ENCODE measurements at places on chromosomes 13 and 19.

DNA sequence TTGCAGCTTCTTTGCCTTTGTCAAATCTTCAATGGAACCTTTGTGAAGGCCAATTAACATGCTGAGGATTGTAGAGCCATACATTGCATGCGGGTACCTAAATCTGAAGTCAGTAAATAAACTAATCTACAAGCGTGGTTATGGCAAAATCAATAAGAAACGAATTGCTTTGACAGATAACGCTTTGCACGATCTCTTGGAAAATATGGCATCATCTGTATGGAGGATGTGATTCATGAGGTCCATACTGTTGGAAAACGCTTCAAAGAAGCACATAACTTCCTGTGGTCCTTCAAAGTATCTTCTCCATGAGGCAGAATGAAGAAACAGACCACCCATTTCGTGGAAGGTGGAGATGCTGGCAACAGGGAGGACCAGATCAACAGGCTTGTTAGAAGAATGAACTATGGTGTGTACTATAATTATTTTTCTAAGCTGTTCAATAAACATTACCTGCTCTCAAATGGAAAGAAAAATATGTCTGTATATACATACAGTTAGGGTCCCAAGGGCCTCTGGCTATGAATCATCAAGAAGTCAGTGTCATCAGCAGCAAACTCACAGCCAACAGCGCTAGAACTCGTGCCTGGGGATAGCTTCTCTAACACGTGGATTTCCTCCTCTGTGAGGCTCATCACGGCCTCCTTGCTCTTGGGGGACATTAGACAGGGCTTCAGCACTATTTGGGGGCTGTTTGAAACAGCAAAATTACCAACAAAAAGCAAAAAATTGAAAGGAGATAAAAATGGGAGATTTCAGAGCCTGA lies 2.9 kb upstream of the CD70 start:
- no peak for DNase-seq

- DNase-seq = no peak
Measured at GRCh38 chr13:75480671-75481175, 1.2 kb downstream of the TBC1D4 start.

DNA sequence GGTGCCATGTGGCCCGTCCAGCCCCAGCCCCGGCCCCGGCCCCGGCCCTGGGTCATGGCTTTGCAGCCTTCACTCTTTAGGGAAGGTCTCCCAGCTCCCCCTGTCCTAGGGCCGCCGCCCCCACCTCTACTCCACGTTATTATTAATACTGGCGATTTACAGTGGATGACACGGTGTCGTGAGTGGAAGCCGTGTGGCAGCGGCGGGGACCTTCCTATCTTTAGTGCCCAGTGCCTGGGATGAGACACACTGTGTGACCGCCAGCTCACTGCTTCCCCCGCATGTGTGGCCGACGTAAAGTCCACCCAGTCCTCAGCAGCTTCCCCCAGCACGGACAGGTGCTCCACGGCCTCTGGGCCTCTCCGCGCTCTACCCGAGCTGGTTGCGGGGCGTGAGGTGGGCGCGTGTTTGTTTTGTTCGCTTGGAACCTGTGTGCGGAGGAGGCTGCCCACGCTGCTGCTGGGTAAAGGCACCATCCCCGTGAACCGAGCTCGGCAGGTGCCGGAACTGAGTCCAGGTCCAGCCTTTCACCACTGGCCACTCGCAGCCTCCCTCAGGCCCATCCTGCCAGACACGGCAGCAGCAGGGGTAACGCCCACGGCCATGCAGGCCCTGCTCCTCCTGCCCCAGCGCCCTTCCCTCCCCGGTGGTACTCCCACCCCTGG lies 70.9 kb upstream of the MCF2L start:
- DNase-seq = no peak

GRCh38 chr13:87123987-87124784 lies 547.0 kb upstream of the SLITRK5 start:
- no peak for DNase-seq

DNA sequence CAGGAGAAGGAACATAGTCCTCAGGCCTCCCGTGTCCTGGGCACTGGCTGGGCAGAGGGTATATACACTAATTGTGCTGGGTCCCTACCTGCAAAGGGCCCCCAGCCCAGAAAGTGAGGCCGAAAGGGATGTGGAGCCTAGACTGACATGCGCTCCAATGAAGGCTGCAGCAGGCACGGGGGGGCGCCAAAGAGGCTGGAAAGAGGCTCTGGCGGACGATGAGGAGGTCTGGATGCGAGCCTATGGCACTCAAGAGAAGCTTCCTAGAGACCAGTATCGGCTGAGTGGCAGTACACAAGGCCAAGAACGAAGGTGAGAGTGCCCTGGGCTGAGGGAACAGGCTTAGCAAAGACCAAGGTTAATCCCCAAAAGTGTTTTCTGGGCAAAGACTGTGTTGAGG lies 16.6 kb downstream of the VRK3 start:
- no peak for DNase-seq

GRCh38 chr13:50292081-50292480 lies 276.8 kb downstream of the KCNRG start:
- DNase-seq = no peak

DNA sequence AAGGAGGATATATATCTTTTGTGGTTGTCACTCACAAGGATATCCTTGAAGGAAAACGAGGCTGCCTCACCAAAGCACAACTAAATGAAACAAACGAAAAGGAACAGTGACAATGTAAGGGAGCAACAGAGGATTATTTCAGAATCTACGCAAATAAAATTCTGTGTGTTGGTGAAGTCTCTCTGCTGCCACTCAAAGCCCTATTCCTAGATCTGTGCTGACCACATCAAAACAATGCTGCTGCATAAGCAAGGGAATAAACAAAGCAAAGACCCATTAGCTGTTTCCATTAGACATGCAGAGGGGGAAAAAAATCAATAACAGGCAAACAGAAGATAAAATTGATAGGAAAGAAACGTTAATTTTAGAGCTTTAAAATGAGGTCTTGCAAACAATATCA lies 204.4 kb downstream of the MZT1 start:
- no peak for DNase-seq

DNA sequence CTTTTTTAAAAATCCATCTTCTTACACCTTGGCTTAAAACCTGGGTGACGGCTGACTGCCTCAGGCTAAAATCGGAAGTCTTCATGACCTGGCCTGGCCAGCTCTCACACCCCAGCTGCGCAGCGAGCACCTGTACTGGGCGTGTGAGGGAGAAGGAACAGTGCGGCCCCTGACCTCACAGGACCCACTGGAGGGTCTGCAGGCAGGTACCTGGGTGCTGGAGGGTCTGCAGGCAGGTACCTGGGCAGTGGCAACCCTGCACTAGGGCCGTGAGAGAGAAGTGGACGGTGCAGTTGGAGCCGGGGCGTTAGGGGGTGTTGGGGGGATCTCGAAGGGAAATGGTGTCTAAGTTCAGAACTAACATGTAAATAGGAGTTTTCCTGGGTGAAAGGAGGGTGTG lies 144.3 kb downstream of the STK24 start:
- no peak for DNase-seq

DNA sequence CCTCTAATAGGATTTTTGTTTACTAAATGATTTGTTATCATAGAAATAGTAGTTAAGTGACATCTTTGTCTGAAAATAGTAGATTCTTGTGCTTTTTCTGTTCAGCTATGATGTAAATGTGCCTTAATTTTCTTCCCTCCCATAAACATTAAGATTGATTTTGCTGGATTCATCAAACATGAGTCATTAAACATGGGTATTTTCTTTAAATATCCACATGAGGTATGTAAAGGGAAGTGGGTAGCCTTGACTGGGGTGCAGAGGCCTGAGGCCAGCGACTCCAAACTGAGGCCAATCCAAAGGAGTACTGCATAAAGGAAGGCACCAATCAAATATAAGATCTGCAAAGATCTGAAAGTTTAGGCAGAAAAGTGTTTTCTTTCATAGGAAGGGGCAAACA lies 3.7 kb downstream of the ZNF136 start:
- no peak for DNase-seq

- DNase-seq = no peak
Measured at GRCh38 chr13:80374444-80374843, 33.5 kb upstream of the SPRY2 start.

GRCh38 chr19:42197375-42197817 lies 20.1 kb downstream of the DEDD2 start:
- no peak for DNase-seq

DNA sequence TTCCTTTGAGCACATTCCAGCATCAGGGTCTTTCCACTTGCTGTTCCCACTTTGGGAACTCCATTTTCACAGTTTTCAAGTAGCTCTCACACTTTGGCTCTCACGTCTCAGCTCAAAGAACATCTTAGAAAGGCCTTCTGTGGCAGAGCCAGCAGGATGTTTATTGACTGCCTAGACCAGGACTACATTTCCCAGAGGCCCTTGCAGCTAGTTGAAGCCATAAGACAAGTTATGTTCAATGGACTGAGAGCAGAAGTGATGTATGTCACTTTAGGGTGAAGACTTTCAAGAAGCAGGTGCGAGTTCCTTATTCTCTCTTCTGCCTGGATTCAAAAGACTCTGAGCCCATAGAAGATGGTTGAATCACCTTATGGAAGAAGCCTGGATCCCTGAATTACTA lies 4.3 kb upstream of the HAUS5 start:
- DNase-seq = no peak

DNA sequence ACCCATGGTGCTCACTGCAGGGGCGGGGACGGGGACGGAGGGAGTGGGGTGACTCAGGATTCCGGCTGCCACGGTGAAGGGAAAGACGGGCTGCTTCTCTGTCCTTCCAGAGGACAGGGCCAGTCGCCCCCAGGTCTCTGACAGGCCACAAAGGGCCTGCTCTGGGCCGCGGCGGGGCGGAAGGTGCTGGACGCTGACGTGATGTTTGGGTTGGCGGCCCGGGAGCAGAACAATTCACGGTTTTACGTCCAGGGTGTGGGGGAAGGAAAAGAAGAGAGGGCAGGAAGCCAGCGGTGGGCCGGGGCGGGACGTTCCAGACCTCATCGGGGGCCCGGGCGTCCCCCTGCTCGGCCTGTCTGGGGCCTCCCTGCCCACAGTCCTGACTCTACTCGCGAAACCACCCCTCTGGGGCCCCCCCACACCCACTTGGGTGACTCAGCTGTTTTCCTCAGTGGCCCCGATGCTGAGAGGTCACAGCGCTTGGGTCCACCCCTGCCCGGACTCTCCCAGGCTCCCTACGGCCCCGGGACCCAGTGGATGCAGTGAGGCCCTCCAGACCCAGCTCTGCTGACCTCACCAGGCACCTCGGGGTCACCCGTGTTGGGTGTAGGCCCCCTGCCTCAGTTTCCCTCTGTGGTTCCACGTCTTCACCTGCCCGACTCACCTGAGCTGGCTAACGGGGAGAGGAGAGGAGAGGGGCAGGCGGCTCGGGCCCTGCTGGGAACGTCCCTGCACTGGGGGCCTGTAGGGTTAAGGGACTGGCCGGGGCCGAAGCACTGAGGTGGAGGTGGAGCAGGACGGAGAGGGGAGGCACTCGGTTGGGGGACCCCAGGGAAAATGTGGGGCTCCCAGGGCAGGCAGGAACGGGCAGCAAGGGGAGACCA lies 29.2 kb downstream of the PIP5K1C start:
- no peak for DNase-seq

GRCh38 chr19:50000841-50001557 lies 24.2 kb downstream of the VRK3 start:
- DNase-seq = no peak

GRCh38 chr19:38970664-38971532 lies 4.6 kb downstream of the FBXO17 start:
- no peak for DNase-seq

DNA sequence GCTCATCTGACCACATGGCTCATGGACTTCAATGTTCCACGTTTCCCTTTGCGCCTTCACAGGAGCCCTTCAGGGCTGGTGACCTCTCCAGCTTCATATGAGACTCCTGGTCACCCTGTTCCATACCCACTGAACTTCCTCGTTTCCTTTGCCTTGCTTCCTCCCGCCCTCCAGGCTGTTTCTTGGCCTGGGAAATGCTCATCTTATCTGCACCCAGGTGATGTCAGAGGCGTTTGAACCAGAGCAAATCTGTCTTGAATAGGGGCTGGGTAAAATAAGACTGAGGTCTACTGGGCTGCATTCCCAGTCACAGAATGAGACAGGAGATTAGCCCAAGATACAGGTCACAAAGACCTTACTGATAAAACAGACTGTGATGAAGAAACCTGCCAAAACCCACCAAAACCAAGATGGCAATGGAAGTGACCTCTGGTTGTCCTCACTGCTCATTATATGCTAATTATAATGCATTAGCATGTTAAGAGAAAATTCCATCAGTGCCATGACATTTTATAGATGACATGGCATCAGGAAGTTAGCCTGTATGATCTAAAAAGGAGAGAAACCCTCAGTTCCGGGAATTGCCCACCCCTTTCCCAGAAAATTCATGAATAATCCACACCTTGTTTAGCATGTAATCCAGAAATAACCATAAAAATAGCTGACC lies 102.7 kb downstream of the DCLK1 start:
- DNase-seq = no peak

GRCh38 chr13:94079876-94080275 lies 399.6 kb downstream of the DCT start:
- no peak for DNase-seq

- no peak for DNase-seq
Measured at GRCh38 chr19:30549151-30549550, 177.0 kb downstream of the ZNF536 start.

DNA sequence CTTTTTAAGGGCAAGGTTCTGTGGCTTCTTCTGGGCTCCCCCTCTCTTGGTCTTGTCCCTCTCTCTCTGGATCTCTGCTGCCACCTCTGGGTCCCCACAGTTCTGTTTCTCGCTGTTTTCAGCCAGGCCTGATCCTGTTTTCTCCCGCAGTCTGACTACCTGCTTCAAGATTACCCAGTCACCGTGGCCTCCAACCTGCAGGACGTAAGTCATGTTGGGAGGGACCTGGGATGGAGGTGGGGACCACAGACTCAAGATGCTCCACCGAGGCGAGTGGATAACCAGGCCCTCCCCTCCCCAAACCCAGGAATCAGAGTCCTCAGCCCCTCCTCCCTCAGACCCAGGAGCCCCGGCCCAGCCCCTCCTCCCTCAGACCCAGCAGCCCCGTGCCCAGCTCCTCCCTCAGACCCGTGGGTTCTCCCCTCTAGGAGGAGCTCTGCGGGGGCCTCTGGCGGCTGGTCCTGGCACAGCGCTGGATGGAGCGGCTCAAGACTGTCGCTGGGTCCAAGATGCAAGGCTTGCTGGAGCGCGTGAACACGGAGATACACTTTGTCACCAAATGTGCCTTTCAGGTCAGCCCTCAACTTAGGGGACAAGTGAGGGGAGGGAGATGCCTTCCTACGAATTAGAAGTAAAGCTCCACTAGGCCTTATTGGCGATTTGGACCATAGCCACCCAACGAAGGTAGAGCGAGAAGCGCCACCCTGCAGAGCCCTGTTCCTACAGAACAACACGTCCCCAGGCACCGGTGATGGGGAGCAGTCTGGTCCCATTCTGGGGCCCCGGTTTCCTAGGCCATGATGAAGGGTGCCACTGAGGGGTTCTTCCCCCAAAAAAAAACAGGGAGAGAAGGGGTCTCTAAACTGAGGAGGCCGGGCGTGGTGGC lies 2.2 kb downstream of the FLT3LG start:
- peak; percentile 53 for DNase-seq

- DNase-seq = no peak
Measured at GRCh38 chr13:98761126-98761985, 8.9 kb upstream of the SLC15A1 start.

- DNase-seq = no peak
Measured at GRCh38 chr13:26882731-26883130, 122.1 kb upstream of the GPR12 start.
